ENCODE measurements at places on chromosomes 1 and 21.

DNA sequence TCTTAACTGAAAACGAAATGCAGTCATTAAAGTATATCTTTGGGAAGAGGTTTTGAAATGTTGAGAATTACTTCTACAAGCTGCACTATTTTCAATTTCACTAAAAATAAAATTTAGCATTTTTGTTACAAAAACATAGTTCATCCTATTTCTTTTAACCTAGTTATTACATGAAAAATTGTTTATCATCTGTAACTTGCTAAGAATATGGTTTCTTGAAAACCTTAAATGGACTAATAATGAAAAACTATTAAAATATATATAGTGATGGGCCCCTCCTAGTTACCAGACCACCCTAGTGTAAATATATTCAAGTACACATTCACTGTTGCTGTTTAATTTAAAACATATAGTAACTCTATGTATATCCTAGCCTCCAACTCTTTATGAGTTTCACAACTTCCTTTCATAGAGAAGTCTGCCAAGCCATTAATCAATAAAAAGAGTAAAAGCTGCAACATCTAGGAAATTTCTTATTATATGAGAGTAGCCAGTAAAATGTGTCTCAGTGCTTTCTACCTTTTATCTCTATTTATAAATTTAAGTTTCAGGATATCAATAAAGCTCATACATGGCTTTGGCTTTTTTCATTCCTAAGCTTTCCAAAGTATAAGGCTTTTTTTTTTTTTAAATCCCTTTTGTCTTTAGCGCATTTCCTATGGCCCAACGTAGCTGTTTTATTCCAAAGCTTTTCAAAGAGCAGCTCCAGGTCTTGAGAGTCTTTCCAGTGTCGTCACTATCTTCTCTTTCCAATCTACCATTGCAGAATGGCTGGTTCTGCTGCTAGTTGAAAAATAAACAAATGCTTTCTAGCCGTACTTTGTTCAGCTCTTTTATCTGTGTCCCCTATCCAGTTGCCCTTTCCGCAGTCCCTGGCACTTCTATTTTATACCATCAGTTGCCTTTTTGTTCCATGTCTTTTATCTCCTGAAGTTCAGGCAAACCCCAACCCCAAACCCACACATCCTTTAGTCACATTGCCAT is 6.5 kb downstream of the IRF2BP2 start:
- DNase-seq, result no peak

DNA sequence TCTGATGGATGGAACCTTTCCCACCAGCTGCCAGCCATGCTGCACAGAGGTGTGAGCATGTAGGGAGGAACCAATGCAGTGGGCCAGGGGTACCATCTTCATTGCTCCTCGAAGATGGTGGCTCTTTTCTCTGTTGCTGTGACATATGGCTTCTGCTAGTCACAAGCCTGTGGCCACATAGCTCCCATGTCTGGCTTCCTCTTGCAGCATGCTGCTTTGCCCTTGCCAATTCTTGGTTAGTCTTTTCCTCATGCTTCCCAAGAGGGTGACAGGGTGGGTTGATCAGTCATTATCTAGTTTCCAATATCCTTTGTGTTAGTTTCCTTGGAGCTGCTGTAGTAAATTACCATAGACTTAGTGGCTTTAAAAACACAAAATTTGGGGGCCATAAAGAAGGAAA is 123.4 kb downstream of the ETS2 start:
- DNase-seq, result no peak

DNA sequence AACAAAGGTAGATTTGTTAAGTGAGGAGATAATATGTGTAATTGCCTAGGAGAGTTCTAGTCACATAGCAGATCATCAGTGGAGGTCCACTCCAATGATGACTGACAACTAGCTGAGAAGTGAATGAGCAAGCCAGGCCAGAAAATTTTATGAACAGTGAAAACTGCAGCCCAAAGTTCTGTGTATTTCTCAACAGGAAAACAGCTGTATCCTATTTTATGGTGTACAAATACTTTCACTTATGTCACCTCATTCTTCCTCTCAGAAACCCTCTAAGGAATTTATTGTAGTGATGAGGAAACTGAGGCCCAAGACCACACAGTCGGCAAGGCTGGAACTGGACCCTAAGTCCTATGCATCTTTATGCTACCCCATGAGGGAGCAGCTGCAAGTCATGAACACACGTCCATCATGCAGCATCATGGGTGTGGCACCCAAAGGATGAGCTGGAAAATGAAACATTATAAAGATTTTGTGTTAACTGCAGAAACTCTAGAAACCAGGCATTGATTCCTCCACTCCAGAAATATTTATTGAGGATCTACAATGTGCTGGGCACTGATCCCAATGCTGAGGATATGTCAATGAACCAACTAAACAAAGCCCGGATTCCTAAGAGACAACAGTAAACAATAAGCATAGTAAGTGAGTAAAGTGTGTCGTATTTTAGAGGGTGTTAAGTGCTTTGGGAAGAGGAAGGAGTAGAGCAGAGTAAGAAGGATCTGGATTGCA is 99.5 kb upstream of the DUSP10 start:
- no peak for DNase-seq

DNA sequence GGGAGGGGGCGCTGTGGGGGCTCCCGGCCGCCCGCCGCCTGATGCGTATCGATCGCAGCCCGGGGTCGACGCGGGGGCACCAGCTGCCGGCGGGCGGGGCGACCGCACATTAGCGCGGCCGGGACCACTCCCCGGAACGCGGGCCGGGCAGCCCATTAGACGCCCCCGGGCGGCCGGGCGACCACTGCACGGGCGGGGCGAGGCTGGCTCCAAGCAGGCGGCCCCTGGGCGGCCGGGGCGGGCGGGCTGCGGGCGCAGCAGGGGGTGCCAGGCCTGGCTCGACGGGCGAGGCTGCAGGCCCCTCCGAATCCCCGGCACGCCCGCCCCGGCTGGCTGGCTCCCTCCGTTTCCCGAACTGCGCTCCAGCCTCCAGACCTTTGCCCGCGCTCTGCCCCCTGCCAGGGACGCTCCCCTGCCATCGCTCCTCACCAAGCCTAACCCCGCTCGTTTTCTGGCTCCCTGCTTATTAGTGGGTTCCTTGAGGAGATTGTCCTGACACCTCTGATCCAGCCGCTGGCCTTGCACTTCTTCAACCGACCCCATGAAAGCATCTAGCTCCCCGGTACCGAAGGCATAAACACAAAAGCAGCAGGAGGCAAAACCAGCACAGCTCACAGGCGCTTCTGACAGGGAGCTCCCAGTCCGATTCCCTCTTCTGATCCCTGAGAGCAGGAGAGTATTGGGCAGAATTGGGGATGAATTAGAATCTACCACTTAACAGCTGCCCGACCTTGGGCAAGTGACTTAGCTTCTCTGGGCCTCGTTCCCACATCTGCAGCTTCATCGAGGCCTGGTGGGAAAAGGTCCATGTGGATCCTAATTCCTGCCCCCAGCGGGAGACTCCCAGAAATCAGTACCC is 92.6 kb upstream of the CASZ1 start:
- no peak for DNase-seq

DNA sequence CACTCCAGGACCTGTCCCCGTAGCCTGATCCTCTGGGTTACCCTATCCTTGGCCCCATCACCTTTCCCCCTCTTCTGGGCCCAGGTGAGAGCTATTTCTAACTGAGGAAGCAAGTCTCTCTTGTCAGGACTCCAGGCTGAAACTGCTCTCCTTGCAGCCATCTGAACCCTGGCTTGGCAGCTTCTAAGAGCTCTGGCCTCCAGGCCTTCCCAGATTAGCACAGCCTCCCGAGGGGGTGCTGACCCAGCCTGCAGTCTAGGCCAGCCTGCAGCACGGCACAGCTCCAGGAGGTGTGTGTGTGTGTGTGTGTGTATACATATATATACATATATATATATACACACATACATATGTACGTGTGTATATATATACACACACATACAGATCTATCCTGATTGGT is 17.4 kb downstream of the CACNA1S start:
- no peak for DNase-seq

GRCh38 chr1:103344930-103345329 is 180.6 kb upstream of the RNPC3 start:
- no peak for DNase-seq

- DNase-seq, result no peak
These were observed 28.5 kb upstream of the RNF2 start for GRCh38 chr1:185016880-185017279.

DNA sequence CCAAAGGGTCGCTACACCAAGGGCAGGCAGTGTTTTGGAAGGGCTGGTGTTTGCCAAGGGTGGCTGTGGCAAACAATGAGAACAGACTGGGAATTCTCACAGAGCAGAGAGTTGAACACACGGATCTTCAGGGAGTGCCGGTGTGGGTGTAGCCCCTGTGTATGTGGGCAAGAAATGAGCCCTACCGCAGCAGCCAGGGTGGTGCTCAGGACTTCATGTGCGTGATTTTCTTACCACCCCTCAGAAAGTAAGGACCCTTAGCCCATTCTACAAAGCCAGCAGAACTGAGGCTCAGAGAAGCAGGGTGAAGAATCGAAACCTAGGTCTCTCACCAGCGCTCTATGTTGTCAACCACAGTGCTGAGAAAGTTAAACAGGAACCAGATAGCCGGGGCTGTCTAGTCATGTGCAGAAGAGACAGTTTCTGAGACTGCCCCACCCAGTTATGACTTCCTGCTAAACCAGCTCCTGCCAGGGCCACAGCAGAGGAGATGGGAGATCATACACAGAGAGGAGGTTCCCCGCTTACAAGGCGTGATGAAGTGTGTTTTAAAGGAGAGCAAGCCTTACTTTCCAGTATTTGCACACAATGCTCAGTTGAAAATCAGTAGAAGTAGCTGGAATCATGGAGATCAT is 21.9 kb upstream of the MORC3 start:
- no peak for DNase-seq

- DNase-seq, result no peak
These were observed 25.2 kb downstream of the VN1R5 start for GRCh38 chr1:247281001-247281574.

DNA sequence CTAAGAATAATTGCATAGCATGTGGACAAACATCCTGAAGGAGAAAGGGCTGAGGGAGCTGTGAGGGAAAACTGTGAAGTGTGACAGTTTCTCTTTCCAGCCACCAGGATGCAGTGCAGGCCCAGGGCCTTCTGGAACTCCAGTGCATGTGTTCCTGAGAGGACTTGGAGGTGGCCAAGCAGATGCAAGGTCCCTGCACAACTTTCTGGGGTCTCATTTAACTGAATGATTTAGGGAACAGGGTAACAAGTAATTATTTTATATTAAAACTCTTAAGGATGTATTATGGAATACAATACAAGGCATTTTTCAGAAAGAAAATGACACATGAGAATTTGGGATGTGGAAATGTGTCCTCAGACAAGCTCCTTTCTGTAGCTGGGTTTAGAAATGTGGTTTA is 61.2 kb upstream of the MCOLN3 start:
- DNase-seq, result no peak

GRCh38 chr1:220770245-220770913 is 16.3 kb upstream of the MTARC1 start:
- DNase-seq, result no peak

DNA sequence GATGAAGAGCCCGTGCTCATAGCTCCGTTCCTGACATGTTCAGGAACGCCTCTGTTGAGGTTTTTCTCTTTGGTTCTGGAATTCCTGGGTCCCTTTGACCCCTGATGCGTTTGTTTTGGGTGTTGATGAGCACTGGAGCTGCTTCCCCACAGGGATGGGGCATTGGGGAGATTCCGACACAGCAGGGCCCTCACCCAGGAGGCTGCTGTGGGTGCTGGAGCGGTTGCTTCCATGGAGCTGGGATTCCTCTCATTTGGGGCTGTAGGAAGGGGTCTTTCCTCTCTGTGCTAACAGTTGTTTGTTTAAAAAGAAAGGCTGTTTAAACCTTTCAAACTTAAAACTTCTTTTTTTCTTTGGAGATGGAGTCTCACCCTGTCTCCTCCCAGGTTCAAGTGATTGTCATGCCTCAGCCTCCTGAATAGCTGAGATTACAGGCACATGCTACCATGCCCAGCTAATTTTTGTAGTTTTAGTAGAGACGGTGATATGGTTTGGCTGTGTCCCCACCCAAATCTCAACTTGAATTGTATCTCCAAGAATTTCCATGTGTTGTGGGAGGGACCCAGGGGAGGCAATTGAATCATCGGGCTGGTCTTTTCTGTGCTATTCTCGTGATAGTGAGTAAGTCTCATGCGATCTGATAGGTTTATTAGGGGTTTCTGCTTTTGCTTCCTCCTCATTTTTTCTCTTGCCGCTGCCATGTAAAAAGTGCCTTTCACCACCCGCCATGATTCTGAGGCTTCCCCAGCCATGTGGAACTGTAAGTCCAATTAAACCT is 48.9 kb downstream of the SKI start:
- DNase-seq, result no peak

All from hypothalamus (tissue), 51 donors.